Foreskin melanocyte (primary cell): ENCODE measurements at places on chromosomes 13 and 19.

- DNase-seq = no peak
Measured at GRCh38 chr19:47402504-47402903, 16.8 kb downstream of the MEIS3 start.

DNA sequence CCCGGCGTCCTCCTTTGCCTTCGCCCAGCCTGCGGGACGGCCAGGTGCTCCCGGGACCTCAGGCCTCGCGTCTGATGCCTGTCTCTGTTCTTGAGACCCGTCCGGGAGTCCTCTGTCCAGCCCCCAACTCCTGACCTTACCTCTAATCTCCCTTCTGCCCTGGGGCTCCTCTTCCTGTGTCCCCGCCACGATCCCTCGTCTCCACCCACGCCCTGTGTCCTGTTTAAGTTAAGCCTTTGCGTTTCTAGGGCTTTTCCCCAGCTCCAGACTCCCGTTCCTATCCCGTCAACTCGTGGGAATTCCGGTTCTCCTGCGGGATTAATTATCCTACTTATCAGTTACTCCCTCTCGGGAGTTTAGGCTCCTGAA, 686 bp downstream of the LENG8 start:
- no peak for DNase-seq

GRCh38 chr19:15640294-15640903, at the start of gene CYP4F3:
Gene CYP4F3 (plus strand): TSS chr19:15640897. CDS start chr19:15641416, 519 bp downstream.
- no peak for DNase-seq

- DNase-seq = no peak
Measured at GRCh38 chr13:113597391-113598080, 13.0 kb downstream of the TFDP1 start.

GRCh38 chr13:110394371-110394841, 87.3 kb downstream of the COL4A2 start:
- DNase-seq = no peak
